Mesothelial cell of epicardium (in vitro differentiated cells): ENCODE measurements at places on chromosomes 13 and 19. TPM values are rescaled to one million over a fixed set of nuclear protein-coding genes. Genes with fewer than 3 reads are reported as not detected.

Gene CEACAM20
- not detected in 3 replicates for total RNA-seq

Gene KCTD15
- total RNA-seq: 48.1 to 51.6 TPM (median 49.1 TPM) in 3 replicates

Gene IGLON5
- total RNA-seq: 24.9 to 25.9 TPM (median 25.1 TPM) in 3 replicates

Gene FPR1
- not detected in 3 replicates for total RNA-seq

Gene CEACAM7
- total RNA-seq: not detected in 3 replicates

Gene KLF1
- total RNA-seq: 0.13 TPM in 1 of 3 replicates, not detected in the others

Gene SLC1A6
- 0.38 to 1.1 TPM (median 0.42 TPM) in 3 replicates for total RNA-seq

Gene PROSER3
- 45.1 to 50.5 TPM (median 46.6 TPM) in 3 replicates for total RNA-seq

Gene EDNRB
- total RNA-seq: 3.0 to 3.4 TPM (median 3.2 TPM) in 3 replicates

Gene MYH14
- total RNA-seq: 52.3 to 56.6 TPM (median 53.8 TPM) in 3 replicates

Gene NDUFA3
- 126 to 135 TPM (median 135 TPM) in 3 replicates for total RNA-seq

Gene NRTN
- total RNA-seq: 1.7 to 2.8 TPM (median 2.4 TPM) in 3 replicates

Gene ADAT3
- total RNA-seq: 14.2 to 17.2 TPM (median 15.5 TPM) in 3 replicates

Gene C2CD4C
- 7.8 to 8.1 TPM (median 7.9 TPM) in 3 replicates for total RNA-seq

Gene MISP
- 1.4 to 2.2 TPM (median 1.5 TPM) in 3 replicates for total RNA-seq

Gene MYO1F
- total RNA-seq: 0.35 to 0.69 TPM (median 0.47 TPM) in 3 replicates

Gene PPAN
- 53.2 to 64.2 TPM (median 62.1 TPM) in 3 replicates for total RNA-seq

Gene POSTN
- total RNA-seq: 445 to 474 TPM (median 451 TPM) in 3 replicates

Gene DHDH
- total RNA-seq: 2.3 to 3.5 TPM (median 3.2 TPM) in 3 replicates

Gene ZNF229
- 5.4 to 7.0 TPM (median 6.0 TPM) in 3 replicates for total RNA-seq

Gene BRME1
- 6.3 to 7.2 TPM (median 7.0 TPM) in 3 replicates for total RNA-seq

Gene F2RL3
- not detected in 3 replicates for total RNA-seq

Gene PRSS57
- not detected in 3 replicates for total RNA-seq

Gene TNNI3
- 6.3 to 9.1 TPM (median 8.9 TPM) in 3 replicates for total RNA-seq

Gene FFAR1
- 0.96 to 1.3 TPM (median 1.2 TPM) in 3 replicates for total RNA-seq

Gene C1QTNF9B
- total RNA-seq: not detected in 3 replicates
